ENCODE measurements at places on chromosomes 7 and 10.

GRCh38 chr7:135177028-135177696 lies 6.7 kb upstream of the CYREN start:
- no peak for DNase-seq

- no peak for DNase-seq
Observed at GRCh38 chr7:69208848-69209247, 389.4 kb upstream of the AUTS2 start.

- DNase-seq = peak; percentile 44
Observed at GRCh38 chr10:68989317-68989990, 851 bp downstream of the KIFBP start.

DNA sequence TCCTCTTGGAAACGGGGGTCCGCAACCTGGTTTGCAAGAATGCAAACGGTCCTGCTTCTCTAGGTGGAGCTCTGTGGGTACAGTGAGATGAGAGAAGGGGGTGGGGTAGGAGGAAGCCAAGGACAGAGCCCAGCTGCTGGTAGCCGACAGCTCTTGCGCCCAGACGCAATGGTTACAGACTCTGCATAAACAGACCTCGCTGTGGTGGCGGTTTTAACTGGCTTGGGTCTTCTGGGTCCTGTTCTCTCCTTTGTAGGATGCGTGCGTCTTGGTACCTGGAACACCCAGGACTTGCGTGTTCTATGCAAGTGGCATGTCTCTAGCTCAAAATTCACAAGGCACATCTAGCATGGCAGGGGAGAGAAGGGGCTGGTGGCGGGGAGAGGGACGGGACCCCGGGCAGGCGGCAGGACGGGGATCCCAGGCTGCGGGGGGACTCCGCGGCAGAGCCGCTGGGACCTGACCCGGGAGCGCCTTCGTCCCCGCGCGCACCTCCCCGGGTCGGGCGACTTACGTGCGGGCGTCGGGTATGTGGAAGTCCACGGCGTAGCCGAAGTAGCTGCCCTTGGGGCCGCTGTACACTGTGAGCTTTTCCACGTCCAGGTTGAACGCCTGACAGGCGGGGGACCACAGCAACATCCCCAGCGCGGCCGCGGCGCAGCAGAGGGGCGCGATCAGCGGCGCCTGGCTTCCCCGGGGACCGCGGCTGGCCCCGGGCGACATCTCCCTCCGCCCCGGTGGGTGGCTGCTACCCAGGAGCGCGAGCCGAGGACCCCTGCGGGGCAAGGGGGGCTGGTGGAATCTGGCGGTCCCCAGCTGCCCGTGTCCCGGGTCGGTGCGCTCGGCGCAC lies 448 bp downstream of the ITGA8 start:
- DNase-seq = peak; percentile 57

- no peak for DNase-seq
Observed at GRCh38 chr10:88361494-88361893, 221.6 kb downstream of the RNLS start.

- DNase-seq = no peak
Observed at GRCh38 chr7:44757311-44757710, 8.7 kb downstream of the ZMIZ2 start.

DNA sequence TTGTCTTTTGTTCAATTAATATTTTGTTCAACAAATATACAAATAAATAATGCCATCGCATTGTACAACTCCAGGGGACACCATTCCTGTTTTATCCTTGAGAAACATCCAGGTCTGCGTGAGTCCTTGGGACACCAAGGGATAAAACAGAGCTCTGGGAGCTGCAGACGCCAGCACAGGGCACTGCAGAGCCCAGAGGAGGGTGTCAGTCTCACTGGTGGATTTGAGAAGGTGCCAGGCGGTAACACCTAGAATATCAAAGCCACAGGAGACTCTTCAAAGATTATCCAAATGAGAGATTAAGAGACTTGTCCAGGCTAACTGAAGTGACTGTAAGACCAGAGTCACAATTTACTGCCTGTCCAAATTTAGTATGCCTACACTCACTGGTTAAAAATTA lies 55.3 kb downstream of the TEX36 start:
- no peak for DNase-seq

- no peak for DNase-seq
Observed at GRCh38 chr7:144857463-144857862, 21.6 kb upstream of the TPK1 start.

- DNase-seq = peak; percentile 91
Observed at GRCh38 chr10:21525367-21526187, at the start of gene SKIDA1. Gene SKIDA1, minus strand, starts transcription at chr10:21525682. Its CDS starts 7,860 bp downstream, at chr10:21517822.

- DNase-seq = no peak
Observed at GRCh38 chr7:27269455-27269854, 26.9 kb downstream of the EVX1 start.

DNA sequence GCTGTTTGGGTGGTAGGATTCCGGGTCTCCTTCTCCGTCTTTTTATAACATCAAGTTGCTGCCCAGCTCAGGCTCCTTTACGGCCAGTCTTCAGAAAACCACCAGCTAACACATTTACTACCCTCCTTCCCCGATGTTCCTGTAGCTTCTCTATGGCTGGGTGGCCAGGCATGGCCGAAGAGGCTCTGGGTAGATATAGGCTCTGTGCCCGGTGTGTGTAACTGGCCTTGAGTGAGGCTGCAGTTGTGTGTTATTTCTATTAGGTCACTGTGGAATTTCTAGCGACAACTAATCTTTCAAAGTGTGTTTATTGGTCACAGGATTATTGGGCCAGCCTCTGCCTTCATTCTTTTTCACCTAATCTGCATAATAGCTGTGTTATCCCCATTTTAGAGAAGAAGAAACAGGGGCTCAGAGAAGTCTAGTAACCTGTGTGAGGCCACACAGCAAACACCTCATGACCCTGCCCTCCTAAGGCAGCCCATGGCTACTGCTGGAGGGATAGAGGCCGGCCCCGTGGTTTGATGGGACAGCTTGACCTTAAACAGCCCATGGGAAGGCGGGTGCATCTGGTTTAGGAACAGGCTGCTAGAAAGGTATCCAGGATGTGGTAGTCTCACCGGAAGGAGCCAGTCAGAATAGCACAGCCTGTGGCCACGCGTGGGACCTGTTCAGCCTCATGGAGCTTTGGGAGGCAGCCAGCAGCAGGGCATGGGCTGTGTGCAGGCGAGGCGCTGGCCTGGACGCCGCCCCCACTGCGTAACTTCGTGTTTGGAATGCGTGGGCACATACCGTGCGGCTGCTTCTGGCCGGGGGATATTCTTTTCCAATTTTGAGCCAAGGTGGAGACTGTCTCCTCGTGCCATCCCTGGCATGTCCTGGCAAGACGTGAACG lies 29.7 kb downstream of the HTRA1 start:
- DNase-seq = no peak

GRCh38 chr7:73613954-73614735 lies 10.2 kb downstream of the MLXIPL start:
- DNase-seq = peak; percentile 42

DNA sequence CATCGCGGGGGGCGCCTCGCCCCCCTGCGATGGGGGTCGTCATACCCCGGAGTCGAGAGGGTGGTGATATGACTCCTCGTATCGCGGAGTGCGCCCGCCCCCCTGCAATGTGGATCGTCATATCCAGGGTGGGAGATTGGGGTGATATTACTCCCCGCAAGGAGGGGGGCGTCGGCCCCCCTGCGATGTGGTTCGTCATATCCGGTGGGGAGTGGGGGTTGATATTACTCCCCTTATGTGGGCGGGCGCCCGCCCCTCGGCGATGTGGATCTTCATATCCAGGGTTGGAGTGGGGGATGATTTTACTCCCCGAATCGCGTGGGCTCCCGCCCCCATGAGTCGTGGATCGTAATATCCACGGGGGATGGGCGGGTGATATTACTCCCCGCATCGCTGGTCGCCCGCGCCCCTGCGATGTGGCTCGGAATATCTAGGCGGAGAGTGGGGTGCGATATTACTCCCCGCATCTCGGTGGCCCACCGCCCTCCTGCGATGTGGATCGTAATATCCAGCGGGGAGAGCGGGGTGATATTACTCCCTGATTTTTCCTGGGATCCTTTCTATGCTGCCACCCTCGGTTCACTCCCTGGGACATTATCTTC lies 36.9 kb downstream of the MEIG1 start:
- DNase-seq = no peak

- DNase-seq = no peak
Observed at GRCh38 chr7:155921804-155922066, 109.5 kb upstream of the SHH start.

DNA sequence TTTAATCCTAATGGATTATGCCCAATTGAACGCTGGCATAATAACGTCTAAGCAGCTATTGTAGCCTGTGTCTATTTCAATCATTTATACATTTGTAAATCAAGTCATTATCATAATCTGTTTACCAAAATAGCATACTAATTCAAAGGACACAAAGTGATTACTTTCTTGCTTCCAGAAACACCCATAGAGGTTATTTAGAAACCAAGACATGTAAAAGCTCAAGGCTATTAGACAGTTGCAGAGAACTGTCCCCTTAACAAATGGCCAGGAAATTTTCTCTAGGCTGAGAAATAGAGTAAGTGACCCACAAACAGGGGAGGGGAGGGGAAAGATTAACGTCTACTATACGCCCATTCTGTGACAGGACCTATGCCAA lies 455.7 kb downstream of the PARD3 start:
- DNase-seq = no peak

GRCh38 chr10:85857791-85858190 lies 508.8 kb downstream of the GRID1 start:
- no peak for DNase-seq

- DNase-seq = no peak
Observed at GRCh38 chr10:88190123-88190522, 326.7 kb downstream of the PTEN start.

- no peak for DNase-seq
Observed at GRCh38 chr7:116861717-116862116, 670 bp upstream of the CAPZA2 start.

DNA sequence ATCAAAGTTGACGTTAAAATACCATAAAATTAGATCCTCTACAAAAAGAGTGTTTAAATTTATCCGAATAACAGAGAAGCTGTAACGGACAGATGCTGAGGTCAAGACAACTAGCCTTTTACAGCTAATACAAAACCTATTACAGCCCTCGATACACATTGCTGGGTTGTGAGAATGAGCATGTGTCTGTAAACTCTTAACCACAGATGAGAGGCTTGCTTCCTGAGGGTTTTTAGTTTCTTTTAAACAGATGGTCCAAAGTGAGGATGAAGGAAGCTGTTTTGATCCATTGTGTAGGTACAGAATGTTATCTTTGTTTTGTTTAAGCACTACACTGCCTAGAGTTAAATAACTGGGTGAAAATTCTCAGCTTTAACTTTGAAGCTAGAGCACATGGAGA lies 578.2 kb downstream of the PARD3 start:
- no peak for DNase-seq

DNA sequence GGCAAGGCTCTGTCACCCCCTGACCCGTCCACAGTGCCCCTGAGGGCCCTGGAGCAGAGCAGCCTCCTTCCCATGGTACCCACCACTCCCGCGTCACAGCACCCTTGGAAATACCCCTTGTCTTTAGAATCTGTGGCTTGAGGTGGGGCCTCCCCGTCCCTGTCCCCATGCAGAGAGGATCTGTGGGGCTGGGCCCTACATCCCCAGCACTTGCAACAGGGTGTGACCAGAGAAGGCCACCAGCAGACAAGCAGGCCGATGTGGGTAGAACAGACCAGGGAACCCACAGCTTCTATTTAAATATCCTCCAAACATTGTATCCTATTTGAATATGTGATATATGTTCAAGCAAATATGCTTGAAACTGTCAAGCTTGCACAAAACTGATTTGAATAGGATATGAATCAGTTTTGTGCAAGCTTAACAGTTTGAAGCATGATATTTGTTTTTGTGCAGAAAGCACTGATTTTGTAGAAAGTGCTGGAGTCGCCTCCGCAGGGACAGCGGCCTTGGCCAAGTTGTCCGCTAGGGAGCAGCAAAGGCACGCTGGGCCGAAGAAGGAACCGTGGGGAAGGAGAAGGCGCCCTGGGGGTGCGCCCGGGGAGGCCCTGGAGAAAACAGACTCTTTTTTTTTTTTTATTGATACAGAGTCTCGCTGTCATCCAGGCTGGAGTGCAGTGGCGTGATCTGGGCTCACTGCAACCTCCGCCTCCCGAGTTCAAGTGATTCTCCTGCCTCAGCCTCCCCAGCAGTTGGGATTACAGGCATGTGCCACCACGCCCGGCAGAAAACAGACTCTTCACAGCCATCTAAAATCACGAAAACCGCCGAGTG lies 2.2 kb downstream of the CFAP46 start:
- peak; percentile 69 for DNase-seq

- peak; percentile 43 for DNase-seq
Observed at GRCh38 chr10:93821051-93821772, 63.5 kb downstream of the LGI1 start.

DNA sequence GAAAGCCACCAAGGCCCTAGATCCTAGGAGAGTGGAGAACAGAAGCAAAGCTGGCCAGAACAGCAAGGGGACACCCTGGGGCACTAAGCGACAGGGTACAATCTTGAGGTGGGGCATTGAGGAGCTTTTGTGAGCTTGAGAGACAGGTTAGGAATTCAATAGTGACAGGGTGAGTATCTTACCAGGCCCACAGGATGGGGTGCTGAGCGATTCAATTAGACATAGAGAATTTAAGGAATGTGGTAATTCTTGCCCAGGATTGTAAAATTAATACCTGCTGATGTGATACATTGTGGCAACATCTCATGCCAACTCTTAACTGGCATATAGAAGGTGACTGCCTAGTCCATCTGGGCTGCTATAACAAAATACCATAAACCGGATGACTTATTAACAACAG lies 14.0 kb downstream of the RBP3 start:
- no peak for DNase-seq

GRCh38 chr7:106023369-106024322 lies 60.6 kb downstream of the CDHR3 start:
- no peak for DNase-seq

DNA sequence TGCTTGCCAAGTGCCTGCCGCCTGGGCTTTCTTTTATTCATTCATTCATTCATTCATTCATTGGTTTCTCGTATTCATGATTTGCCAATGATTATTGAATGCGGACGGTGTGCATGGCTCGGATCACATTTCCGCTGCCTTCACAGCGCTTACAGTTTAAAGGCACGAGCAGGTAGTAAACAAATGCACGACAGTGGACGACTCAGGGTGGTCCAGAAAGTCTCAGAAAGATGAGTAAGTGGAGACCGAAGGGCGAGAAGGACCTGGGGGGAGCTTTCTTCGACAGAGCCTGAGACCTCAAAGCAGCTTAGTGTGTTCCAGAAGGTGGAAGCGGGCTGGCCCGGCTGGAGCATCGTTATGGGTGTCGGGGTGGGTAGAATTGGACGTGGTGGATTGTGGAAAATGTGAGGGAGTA lies 506 bp downstream of the MCM10 start:
- no peak for DNase-seq

DNA sequence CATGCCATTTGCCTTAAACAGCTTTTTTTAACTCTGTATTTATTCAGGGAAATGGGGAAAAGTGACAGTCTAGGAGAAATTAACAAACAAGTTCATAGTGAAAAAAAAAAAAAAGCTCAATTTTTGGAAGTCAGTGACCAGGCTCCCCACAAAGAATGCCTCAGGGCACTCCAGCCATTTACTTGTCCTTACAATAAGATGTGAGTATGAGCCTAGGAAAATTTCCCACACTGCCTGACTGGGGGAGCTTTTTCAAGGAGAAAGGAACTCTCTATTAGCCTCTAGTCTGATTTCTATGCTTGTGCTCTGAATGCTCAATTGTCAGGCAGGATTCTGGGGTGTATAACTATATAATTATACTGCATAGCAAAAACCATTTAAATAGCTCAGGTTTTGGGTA lies 74.9 kb upstream of the NRBF2 start:
- no peak for DNase-seq
